CD4-positive, alpha-beta T cell treated with Interleukin-6 at 100 ng/mL for 8 hours (primary cell): ENCODE measurements at places on chromosomes 4 and X.

- DNase-seq: peak; percentile 14
Measured at GRCh38 chr4:67393699-67394281, 151.5 kb downstream of the CENPC start.

- no peak for DNase-seq
Measured at GRCh38 chr4:108111781-108112180, 57.0 kb downstream of the LEF1 start.

- DNase-seq: no peak
Measured at GRCh38 chr4:125331116-125331515, 16.4 kb downstream of the FAT4 start.

DNA sequence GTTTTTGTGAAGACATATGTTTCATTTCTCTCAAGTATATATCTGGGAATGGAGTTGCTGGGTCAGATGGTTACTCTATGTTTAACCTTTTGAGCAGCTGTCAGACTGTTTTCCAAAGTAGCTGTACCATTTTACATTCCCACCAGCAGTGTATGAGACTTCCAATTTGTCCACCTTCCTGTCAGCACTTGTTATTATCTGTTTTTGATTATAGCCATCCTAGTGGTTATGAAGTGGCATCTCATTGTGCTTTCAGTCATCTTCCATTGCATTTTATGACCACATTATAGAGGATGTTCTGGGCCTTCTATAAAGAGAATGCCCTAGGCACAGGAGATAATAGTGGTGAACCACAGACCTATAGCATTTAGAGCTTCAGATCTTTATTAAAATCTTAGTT lies 39.2 kb downstream of the CLCN4 start:
- no peak for DNase-seq

DNA sequence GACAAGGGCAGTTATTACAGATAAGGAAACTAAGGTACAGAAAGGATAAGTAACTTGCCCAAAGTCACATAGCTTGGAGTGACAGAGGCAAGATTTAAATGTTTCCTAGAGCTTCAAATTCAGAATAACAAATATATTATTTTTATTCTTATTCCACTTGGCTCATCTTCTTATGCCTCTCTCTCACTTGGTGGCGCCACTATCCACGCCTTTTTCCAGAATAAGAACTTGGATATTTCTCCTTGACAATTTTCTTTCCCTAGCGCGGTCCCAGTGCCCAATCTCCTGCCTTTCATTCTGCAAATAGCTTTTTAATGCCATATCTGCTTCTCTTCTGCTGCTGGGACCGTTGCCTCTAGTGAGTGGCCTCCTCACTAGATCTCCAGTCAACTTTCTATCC lies 78.5 kb downstream of the MSN start:
- DNase-seq: no peak

DNA sequence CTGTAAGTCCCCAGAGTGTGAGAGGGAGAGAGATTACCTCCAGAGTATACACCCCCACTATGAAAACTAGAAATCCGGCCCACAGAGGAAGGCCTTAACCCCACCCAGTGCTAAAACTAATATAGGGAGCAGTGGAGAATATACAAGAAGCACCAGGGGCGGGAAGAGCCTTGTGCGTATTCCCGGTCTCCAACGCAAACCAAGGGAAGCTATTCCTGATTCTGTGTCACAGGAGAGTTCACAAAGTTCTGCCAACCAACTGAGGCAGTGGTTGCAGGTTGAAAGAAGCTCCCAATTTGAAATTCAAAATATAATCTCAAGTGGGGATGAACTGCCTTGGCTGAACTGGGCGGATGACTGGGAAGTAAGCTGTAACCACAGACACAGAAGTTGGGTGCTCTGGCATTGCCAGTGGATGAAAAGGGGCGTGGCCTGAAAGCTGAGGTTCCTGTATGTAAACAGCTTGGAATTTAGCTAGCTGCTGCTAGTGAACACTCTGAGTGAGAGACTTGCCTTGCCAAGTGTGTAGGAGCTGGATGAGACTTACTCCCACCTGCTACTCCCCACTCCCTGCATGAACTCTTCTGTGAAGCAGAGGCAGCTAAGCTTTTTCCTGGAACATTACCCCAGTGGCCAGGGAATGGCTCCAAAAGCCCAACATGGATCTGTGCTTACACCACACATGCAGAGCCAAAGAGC lies 32.7 kb downstream of the ELF2 start:
- DNase-seq: no peak

GRCh38 chrX:52034211-52034610 lies 34.8 kb downstream of the MAGED4B start:
- DNase-seq: no peak

DNA sequence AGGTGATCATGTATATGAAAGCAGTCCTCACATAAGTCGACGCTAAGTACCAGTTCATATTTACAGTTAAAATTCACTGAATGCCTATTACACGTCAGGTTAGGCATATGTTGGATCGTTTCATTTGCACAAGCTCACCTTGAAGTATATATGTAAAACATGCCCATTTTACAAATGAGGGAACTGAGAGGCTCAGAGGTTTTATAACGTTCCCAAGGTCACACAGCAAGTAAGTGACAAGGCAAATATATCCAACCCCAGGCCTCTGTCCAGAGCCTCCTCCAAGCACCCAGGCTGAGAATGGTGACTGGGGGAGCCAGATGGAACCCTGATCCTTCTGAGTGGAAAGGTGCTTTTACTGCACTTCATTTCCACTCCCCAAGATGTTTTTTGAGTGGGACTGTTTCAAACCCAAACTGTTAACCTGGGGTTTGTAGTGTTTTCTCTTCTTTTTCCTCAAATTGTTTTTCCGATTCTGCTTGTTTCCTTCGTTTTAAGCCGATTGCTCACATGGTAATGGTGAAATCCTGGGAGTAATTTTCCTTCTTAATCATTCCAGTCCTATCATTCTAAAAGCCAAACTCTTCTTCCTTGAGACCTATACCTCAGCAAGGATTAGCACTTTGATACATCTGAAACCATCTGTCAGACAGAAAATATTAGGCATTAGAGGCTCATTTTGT lies 791 bp downstream of the SMIM20 start:
- no peak for DNase-seq

- DNase-seq: no peak
Measured at GRCh38 chr4:3445111-3445820, 3.5 kb downstream of the HGFAC start.

DNA sequence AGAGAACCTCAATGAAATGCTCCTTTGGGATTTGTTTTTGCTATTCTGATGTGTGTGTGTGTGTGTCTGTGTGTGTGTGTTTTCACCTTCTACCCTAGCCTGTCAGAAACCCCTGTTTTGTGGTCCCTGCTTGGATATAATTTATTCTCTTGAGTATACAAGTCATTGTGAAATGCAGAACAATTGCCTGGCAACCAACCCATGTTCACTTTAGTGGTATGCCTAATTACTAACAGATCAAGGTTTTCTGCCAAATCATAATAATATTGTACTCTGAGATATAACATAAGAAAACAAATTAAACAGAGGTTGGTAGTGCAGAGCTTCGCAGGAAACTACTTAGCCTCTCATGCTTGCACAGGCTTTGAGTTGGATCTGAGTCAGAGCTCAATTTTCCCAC lies 7.0 kb upstream of the TET2 start:
- no peak for DNase-seq

GRCh38 chr4:27000820-27001219 lies 140.2 kb downstream of the STIM2 start:
- DNase-seq: peak; percentile 21

- DNase-seq: no peak
Measured at GRCh38 chrX:71282514-71283402, 677 bp upstream of the NONO start.

DNA sequence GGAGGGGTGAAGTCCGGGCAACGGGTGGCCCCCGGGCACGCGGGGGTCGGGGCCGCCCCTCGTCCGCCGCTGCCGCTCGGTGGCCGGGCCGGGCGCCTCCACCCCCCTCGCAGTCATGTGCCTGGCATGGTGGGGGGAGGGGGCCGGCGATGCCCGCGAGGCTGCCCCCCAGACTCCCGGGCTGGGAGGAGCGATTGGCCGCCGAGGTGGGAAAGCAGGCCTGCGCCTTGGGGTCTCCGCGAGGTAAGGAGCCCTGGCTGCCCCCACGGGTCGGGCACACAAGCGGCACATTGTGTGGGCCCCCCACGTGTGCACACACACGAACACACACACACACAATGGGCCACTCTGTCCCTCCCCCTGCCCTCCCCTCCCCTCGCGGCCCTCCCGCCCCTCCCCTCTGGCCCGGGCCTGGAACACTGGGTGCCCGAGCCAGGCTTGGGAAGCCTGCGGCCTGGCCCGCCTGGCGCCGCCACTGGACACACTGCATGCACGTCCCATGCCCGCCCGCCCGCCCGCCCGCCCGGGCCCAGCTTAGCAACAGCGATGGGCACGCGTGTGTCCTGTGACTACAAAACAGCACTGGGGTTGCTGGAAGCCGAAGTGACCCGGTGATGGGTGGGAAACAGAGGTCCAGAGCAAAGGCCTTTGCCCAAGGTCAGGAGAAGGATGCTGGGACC lies 1.3 kb downstream of the SLC6A8 start:
- DNase-seq: no peak

- no peak for DNase-seq
Measured at GRCh38 chrX:35842674-35843073, 44.5 kb downstream of the MAGEB16 start.

DNA sequence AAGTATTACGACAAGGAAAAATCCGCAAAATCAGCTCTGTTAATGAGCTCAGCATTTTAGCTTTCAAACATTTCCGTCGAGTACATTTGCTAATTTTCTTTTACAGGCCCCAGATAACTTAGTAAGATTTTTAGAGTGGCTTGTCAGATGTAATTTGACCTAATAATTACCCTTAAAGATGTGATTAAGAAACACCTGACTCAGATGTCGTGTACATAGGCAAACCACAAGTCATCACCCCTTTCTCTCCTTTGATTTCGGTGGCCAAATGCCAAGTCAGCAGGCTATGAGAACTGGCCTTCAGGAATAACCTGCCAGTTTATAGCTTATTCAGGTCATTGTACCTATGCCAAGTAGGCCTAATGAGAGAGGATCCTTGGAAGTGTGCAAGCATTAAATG lies 369.6 kb downstream of the PCDH7 start:
- DNase-seq: no peak
